ENCODE measurements at places on chromosomes 7 and 10. TPM values are rescaled to one million over a fixed set of nuclear protein-coding genes. Genes with fewer than 3 reads are reported as not detected.

STARD3NL gene
- 60.9 TPM for total RNA-seq

SLC13A4 gene
- not detected for total RNA-seq

TYW1B gene
- 4.5 TPM for total RNA-seq

IQUB gene
- total RNA-seq, result 0.31 TPM

MYH16 gene
- total RNA-seq, result not detected

PDIA4 gene
- 229 TPM for total RNA-seq

CPA5 gene
- not detected for total RNA-seq

EBLN1 gene
- not detected for total RNA-seq

MAP3K8 gene
- 6.9 TPM for total RNA-seq

NKX1-2 gene
- total RNA-seq, result under 0.01 TPM

MMD2 gene
- not detected for total RNA-seq

IGF2BP3 gene
- total RNA-seq, result 86.3 TPM

MKX gene
- total RNA-seq, result not detected

HOXA1 gene
- total RNA-seq, result not detected

PCLO gene
- total RNA-seq, result 0.34 TPM

CALHM3 gene
- total RNA-seq, result not detected

METTL27 gene
- total RNA-seq, result not detected

GAD2 gene
- total RNA-seq, result not detected

AIMP2 gene
- total RNA-seq, result 66.4 TPM

ADGRA1 gene
- total RNA-seq, result not detected

NT5C3A gene
- total RNA-seq, result 56.3 TPM

THSD7A gene
- 1.0 TPM for total RNA-seq

MEOX2 gene
- total RNA-seq, result not detected

TUBGCP2 gene
- 55.1 TPM for total RNA-seq

PYROXD2 gene
- total RNA-seq, result 2.8 TPM

DOCK1 gene
- total RNA-seq, result 43.6 TPM

CADPS2 gene
- 8.9 TPM for total RNA-seq

NME8 gene
- not detected for total RNA-seq

A1CF gene
- total RNA-seq, result not detected

DGKI gene
- 0.77 TPM for total RNA-seq

HMX2 gene
- not detected for total RNA-seq

SPDYE11 gene
- not detected for total RNA-seq

BEND7 gene
- 1.7 TPM for total RNA-seq

TLX1 gene
- not detected for total RNA-seq

ATOH7 gene
- total RNA-seq, result not detected

GHRHR gene
- total RNA-seq, result not detected

ANLN gene
- 127 TPM for total RNA-seq

C10orf71 gene
- total RNA-seq, result not detected

ZC3HAV1L gene
- total RNA-seq, result 18.6 TPM

NPY gene
- not detected for total RNA-seq

SLC26A5 gene
- total RNA-seq, result under 0.01 TPM

CHPF2 gene
- total RNA-seq, result 37.9 TPM

DRGX gene
- total RNA-seq, result not detected

TRIM73 gene
- total RNA-seq, result 0.31 TPM

FOXI2 gene
- total RNA-seq, result not detected

Data from melanocyte of skin (primary cell).